ENCODE measurements at places on chromosomes 16 and 17.

DNA sequence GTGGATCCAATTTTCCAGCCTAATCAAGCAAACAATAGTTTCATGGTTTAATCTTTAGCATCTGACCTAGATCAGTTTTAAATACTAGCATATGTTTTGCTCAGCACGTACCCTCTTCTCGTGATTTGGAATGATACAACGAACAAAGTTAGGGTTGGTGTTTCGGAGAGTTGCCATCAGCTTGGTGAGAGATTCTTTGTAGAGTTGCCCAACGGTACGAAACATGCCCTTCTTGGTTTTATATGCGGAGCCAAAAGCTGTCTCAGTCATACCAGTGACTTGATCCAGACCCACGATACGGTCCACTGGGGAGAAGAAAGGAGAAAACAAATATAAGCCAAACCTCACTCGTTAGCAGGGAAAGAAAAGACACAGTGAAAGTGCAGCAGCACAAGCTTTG, 85.3 kb downstream of the NDEL1 start:
- DNase-seq, result no peak

DNA sequence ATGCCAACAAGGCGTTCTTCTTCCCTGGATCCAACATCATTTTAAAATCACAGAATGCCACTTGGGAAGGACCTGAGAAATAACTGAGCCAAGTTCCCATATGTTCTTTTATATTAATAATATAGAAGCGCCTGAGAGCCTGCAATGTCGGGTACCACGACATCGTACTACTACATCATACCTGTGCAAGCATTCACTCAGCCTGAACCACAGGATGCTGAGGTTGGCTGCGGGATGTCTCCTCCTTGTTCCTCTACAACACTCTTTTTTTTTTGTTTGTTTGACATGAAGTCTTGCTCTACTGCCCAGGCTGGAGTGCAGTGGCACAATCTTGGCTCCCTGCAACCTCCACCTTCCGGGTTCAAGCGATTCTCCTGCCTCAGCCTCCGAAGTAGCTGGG, 2.1 kb upstream of the ATP2C2 start:
- no peak for DNase-seq

DNA sequence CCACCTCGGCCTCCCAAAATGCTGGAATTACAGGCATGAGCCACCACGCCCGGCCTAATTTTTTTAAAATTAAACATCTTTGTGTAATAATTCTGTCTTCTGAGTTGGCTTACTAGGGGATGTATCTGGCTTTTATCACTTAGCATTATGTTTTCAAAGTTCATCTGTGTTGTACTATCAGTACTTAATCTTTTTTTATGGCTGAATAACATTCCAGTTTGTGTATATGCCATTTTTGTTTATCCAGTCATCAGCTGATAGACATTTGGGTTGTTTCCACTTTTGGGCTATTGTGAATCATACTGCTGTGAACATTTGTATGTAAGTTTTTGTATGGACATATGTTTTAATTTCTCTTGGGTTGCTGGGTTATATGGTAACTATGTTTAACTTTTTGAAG, 69.0 kb downstream of the CHD9 start:
- no peak for DNase-seq

DNA sequence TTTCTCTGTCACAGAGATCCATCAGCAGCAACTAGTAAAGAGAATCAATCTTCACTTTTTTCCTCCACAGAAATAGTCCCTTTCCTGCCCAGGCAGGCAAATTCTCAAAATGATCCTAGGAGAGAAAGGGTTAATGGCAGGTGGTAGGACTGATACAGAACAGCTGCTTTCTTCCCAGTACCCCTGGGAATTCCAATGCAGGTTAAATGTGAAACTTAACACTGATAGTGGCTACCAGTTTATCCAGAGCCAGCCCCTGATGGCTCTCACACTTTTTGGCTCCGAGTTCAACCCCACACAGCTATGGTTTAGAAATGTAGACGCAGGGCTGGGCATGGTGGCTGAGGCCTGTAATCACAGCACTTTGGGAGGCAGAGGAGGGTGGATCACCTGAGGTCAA, 22.2 kb downstream of the MARVELD3 start:
- no peak for DNase-seq

GRCh38 chr16:30794634-30795033, 7.6 kb upstream of the ZNF629 start:
- no peak for DNase-seq

DNA sequence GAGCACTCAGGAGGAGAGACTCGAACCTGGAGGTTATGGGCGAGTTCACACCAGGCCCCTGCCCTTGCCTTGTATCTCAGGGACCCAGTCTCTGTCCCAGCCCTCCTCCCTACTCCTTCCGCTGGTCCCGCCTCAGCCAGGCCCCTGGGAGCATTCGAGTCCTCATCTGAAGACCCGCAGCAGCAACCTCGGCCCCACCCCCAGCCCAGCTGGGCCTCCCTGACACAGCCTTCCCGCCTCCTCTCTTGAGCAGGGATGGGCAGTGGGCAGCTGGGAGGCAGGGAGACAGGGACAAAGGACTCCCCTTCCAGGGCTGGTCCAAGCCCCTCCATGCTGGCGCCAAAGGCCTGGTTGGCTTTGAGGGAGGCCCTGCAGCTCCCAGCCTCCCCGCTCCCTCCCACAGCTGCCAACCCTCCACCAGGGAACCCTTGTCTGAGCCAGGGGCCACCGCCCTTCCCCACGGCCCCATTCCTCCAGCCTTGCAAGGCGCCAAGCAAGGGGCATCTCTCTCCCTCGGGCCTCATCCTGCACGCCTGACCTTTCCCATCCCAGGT, 15.4 kb upstream of the ZC3H18 start:
- DNase-seq, result no peak

DNA sequence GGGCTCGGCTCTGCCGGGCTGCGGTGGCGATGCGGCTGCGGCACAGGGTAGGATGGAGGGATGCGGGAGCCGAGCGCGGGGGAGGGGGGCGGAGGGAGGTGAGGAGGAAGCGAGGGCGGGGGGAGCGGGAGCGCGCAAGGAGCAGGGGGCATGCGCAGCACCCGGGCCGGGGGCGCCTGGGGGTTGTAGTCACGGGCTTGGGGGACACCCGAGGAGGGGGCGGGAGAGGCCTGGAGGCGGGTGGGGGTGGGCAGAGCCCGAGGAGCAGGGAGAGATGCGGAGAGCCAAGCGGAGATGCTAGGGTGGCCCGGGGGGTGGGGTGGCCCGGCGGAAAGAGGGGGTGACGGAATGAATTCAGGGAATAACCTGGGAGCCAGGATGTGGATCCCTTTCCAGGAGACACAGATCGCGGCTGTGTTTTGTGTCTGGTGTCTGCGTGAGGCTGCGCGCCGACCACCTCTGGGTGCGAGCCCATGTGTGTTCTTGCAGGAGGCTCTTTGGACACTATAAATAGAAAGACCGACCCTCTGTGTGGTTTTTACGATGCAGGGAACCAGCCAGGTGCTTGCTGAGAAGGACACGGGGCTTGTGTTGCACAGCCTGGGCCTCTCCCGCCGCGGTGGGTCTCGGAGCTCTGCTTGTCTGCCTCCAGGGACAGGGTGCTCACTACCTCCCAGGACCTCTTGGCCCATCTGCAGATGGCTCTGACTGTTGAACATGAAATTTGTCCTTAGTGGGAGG, at the start of gene STX1B:
TSS of gene STX1B (minus strand) at position 54 of the 741 bp plus-strand sequence. CDS start 242 bp downstream, outside the sequence.
- peak; percentile 17 for DNase-seq

DNA sequence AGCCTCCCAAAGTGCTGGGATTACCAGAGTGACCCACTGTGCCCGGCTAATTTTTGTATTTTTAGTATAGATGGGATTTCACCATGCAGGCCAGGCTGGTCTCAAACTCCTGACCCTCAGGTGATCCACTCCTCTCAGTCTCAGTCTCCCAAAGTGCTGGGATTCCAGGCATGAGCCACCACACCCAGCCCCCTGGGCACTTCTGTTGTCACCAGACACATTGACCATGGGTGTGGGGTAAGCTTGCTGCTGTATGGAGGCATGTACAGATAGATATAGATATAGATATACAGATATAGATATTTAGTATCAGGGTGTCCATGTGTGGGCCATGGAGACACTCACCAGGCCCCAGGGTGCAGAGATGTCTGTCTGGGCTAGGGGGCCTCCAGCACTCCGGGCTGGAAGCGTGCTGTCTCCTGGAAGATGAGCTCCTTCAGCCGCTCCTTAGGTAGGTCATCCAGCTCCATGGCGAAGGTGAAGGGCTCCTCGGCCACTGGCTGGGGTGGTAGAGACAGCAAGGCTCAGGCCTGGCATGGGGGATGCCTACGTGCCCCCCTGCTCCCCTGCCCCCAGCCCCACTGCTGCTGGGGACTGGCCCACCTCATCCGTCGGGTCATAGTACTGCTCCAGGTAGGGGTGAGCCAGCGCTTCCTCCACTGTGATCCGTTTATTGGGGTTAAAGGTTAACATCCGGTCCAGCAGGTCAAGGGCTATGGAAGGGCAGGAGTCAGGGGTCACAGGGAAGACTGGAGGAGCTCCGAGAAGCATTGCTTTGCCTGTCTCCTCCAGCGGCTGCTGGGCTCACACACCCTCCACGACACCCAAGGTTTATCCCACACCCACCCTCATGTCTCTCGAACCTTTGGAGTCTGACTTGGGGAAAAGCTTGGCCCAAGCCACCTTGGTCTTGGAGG, 3.2 kb upstream of the GDPD3 start:
- no peak for DNase-seq

DNA sequence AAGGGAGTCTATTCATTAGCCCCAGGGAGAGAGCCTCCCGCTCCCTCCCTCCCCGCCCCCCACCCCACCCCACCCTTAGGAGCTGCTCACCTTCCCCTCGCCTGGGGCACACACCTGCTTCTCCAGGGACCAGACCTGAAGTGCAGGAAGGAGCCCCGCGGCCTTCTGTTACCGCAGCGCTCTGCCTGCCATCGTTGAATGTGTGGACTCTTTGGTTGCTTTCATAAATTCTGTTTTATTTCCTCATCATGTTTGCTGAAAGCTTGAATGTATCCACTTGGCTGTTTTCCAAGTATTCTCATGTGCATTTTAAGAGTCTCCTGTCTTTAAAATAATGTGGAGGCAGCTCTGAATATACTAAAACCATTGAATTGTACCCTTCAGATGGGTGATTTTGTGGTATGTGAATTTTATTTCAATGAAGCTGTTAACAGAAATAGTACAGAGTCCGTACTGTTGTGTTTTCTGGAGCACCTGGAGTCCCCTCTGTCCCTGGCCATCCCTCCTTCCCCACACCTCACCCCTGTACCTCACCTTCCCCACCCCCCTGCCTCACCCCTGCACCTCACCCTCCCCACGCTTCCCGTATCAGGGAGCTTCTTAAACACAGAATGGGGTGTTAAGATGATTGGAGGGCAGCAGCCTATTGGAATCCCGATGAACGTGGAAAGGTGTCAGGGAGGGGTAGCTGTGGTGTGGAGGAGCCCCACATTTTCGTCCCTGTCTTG, 25.5 kb downstream of the RAB11FIP3 start:
- no peak for DNase-seq
